Stimulated activated CD8-positive, alpha-beta memory T cell treated with anti-CD3 and anti-CD28 coated beads, Interleukin-4, amount 100 ng/mL, for 1 hour (primary cell): ENCODE measurements at places on chromosomes 4 and X.
A peak's percentile ranks its signal among the peaks of the same experiment; 100 is the strongest.

- no peak for DNase-seq
Measured at GRCh38 chr4:168667921-168668320, 171.1 kb downstream of the PALLD start.

DNA sequence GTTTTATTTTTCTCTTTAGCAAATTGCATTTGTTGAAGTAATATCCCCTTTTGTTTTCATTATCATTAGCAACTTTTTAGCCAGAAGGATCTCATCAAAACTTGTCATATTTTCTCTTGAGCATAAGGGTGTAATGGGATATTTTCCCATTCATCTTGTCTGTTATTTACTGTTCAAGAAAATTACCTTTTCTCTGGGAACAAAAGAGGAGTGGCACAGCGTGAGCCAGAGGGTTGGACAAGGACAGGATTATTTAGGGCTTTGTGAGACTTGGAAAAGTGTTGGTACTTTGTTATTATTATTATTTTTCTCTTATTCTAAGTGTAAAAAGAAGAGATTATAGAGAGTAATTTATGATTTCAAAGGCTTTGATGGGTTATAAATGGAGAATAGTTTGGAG is 135.9 kb downstream of the PRKX start:
- DNase-seq = no peak

DNA sequence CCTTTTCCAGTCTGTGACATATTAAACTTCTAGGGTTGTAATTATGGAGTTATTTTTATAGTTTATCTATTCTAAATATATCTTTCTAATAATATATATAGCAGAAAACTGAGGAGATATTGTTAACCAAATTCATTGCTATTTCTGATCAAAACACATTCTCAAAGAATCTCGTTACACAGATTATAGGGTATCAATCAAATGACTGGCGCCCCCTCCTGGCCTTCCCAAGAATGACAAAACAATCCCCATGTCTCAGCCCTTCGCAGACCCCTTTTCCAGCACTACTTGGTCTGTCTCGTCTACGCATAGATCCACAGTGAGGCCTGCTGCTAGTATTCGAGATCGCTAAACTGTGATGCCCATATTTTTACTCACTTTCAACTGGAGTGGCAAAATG is 209.3 kb downstream of the GPC3 start:
- peak; percentile 6 for DNase-seq

DNA sequence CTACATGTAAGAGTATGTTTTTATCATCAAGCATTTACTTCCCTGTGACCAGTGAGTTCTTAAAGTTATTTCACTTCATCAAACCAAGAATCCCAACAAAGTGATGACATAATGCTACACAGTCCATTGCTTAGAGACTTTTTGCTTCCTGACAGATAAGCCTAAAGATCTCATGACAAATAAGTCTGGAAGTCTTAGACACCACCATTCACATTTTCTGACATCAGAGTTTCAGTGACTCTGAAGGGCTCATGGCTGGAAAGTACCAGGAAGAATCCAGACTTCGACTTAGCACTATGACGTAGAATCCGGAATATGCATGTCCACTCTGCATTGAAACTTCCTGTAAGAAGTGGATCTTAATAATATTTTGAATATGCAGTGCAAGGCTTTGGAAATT is 53.7 kb downstream of the CLDN22 start:
- DNase-seq = no peak

DNA sequence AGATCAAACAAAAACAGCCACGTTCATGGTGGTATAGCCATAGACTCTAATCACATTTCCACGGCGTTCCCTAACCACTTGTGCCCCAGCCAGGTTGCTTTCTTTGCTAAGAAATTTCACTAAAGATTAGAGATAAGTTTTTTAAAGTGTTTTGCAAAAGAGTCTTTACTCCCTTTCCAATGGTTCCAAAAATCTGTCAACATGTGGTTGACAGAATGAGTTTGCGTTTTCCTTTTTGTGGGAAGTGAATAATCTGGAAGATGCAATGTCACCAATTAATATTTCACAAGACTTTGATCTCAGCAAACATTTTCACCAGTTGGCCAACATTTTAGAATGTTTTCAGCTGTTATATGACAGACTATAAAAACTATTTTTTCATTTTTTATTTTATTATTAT is 35.3 kb downstream of the CXCL1 start:
- no peak for DNase-seq

DNA sequence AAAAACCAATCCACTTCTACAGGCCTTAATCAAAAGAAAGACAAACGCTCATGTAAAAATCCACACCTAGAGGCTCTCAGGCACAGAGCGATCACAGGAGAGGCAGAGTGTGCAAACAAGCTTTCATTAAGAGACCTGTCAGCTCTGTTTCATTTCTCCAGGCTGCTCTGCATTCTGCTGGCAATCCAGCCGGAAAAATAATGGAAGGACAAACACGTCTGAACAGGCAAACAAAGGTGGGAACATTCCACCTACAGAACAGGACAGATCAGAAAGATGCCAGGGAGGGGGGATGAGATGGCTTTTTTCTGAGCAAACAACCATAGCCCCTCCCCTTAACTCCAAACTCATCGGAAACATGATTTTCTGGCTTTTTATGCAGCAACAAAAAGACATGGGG is 9.7 kb downstream of the SOD3 start:
- no peak for DNase-seq

DNA sequence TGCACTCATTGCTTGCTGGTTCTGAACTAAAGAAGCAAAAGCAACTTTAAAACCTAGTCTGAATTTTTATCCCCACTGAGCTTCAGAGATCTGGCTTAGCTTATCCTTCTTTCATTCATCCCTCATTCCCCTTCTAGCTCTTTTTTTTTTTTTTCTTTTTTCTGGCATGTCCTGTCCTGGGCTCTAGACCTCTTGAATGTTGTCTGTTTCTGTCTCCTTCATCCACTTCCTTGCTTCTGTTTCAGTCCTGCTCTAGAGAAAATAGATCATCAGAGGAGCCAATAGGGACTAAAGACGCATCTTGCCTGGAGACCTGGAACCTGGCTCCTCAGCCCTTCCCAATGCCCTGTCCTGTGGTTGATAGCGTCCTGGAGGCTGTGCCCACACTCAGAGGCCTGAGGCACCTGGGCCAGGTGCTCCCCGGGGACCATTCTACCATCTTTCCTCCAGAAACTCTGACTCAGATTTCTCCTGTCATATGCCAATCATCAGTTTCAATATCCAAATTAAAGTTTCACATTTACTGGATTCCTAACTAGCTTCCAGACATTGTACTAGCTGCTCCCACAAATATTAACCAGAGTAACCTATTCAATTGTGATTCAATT is 115.7 kb upstream of the GATB start:
- no peak for DNase-seq

GRCh38 chrX:12497832-12498591 is 293.2 kb upstream of the PRPS2 start:
- no peak for DNase-seq

DNA sequence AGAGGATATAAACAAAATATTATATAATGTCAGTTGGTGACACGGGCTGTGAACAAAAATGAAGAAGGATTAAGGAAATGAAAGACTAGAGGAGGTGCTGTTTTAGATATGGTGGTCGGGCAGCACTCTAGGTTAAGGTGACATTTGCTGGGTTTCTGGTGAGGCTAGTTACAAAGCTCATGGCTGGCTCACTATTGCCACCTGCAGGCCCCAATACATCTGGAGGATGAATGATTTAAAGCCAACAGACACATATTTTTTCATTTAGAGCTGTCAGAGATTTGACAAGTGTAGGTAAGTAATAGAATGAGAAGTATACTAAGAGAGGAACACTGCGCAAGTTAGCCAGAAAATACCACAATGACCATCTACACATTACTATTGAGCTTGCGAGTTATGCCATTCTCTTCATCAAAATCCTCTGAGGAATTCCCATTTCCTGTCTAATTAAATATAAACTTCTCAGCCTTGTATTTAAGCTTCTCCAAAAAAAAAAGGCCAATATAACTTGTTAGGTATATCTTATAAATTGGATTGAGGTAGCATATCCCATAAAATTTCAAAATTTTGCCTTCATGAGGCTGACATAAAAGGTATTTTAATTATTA is 6.4 kb upstream of the FGG start:
- DNase-seq = no peak

- DNase-seq = no peak
Measured at GRCh38 chr4:116906758-116907157, 178.6 kb downstream of the TRAM1L1 start.

DNA sequence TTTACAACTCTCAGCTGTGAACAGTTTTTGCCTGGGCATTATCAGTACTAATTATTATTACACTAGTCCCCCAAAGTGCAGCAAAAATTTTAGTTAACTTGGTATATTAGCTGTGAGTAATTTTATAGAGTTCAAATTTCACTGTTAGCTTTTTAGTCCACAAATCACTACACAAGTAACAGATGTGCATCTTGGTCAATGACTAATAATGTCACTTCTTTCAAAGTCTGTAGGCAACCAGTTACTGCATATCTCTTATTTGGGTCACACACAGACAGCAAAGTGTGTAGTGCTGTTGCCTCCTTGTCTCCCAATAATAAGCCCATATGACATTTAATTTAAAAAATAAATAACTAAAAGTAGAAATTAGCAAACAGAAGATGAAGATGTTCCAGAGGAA is 159.9 kb downstream of the SCFD2 start:
- no peak for DNase-seq
